ENCODE measurements at places on chromosomes 6 and 20.

DNA sequence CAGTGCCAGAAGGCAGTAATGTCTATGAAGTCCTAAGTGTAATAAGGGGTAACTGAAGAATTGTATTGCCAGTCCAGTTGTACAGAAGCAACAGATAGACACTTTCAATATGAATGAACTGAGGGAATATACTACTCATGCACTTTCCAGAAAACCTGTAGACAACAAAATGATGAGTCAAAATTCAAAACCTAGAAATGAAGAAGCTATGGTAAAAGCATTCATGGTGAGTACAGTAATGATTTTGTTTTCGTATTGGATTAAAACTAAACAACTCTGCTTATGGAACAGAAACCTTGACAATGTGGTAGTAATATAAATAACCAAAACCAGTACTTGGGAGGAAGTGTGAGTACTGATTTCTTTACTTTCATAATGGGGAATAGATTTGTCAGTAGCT, 35.0 kb downstream of the ARMC2 start:
- no peak for DNase-seq

DNA sequence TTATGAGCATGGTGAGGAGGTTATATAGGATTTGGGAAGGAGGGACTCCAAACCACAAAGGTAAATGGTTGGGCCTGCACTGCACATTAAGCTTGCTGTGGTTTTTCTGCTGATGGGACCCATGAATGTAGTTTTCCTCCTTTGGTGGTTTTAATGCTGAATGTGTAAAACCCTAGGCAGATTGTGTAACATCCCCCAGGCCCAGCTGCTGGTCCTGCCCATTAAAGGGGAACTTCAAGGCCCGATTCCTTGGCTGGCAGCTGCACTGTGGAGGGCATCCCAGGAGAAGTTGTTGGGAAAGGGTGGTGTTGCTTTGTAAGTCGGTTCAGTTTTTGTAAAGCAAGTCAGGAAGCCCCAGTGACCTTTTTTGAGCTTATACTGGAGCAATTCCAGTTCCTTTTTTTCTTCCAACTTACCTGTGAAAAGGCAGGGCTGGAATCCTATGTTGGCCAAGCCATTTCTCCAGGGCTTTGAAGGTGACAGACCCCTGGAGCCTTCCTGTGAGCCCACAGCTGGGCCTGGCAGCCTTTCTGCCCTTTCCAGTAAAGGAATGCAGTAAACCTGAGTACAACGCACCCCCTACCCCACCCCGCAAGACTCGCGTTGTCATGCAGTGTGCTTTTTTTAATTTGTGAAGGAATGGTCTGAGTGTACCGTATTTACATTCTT, 43.1 kb upstream of the NAA20 start:
- no peak for DNase-seq

DNA sequence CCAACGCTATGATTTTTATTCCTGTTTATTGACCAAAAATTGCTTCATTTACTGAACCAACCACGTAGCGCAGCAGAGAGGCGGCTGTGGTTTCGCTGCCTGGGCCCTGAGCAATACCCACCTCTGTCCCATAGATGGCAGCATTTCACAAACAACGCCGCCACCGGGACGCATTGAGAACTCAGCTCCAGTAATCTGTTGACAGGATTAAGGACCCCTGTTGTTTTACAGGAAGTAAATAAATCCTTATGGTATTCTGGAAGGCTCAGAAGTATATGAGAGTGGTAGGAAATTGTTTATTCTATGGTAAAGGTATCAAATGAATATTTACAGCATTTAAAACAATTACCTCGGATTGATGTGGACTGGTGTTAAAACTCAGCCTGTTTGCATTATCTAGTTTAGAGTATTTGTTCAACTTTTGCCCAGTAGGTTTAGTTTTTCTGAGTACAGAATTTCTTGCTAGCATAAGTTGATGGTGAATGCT, 547.9 kb upstream of the SLC35B3 start:
- peak; percentile 22 for DNase-seq

DNA sequence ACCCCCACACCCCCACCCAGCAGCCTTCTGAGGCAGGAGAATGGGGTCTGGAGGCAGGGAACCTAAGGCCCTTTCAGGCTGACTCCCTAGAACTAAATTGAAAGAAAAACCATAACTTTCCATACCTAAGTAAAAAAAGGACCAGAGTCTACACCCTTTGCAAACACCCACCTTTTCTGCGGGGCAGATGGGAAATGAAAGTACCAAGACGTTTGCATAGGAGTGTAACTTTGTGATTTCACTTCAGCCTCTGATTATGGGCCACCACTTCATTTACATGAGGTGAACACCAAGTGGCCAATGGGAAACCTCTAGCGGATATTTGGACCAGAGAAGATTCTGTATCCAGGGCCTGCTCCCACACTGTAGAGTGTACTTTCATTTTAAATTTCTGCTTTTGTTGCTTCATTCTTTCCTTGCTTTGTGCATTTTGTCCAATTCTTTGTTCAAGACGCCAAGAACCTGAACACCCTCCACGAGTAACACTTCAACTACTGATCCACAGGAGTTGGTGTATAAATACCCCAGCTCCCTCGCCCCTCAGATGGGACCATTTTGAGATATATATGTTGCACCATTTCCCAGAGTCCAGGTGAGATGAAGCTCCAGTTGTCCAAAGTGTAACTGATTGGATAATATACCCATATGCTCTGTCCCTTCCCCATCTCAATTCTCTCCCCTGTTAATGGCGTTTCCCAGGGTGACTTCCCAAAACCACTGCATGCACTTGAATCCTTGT, 18.9 kb upstream of the SRSF6 start:
- DNase-seq, result no peak

DNA sequence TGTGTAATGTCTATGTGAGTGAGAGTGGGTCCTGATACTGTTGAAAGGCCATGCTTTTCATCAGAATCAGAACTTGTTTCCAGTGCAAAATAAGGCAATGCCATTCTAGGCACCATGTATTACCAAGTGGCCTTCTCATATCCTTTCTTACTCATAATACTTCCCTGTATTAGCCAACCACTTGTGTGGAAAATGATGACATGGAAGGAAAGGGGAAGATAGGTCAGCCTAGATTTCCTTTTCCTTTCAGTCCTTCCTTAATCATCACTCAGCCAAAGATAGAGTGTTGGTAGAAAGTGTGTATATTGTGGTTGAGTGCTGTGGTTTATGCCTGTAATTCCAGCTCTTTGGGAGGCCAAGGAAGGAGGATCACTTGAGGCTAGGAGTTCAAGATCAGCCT, 158.6 kb upstream of the PREP start:
- DNase-seq, result no peak

DNA sequence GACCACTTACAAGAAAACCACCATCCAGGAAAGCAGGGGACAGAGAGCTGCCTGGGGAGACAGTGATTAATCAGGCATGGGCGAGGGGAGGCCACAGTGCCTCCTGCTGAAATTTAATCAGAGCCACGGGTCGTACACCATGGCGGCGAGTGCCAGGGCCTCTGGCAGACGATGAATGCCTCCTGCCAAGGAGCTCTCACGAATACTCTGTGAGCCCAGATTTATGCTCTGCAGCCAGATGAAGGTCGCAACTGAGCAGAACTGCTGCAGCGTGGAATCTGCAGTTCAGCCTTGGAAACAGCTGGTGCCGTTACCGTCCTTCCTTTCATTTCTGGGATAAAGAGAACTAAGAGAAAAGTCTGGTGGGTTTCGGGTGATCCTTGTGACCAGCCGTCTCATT, 85.6 kb downstream of the BFSP1 start:
- DNase-seq, result no peak

DNA sequence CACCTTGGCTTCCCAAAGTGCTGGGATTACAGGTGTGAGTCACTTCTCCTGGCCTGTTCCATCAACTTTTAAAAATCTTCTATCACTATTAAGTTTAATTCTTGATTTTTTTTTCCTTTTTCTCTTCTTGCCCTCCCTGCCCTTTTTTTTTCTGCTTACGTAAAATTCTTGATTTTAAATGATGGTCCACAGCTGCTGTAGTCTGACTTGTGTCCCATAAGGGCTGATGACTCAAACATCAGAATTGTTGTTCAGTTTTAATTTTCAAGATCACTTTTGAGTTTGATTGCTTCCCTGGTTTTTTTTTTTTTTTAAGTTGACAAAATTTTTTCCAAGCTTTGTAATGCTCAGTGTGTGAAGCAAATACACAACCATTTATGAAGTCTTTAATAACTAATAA, 61.9 kb downstream of the CBFA2T2 start:
- no peak for DNase-seq

GRCh38 chr20:45647441-45648050, 16.5 kb upstream of the WFDC9 start:
- no peak for DNase-seq

- DNase-seq, result no peak
Measured at GRCh38 chr6:77930952-77931351, 278.1 kb downstream of the MEI4 start.

DNA sequence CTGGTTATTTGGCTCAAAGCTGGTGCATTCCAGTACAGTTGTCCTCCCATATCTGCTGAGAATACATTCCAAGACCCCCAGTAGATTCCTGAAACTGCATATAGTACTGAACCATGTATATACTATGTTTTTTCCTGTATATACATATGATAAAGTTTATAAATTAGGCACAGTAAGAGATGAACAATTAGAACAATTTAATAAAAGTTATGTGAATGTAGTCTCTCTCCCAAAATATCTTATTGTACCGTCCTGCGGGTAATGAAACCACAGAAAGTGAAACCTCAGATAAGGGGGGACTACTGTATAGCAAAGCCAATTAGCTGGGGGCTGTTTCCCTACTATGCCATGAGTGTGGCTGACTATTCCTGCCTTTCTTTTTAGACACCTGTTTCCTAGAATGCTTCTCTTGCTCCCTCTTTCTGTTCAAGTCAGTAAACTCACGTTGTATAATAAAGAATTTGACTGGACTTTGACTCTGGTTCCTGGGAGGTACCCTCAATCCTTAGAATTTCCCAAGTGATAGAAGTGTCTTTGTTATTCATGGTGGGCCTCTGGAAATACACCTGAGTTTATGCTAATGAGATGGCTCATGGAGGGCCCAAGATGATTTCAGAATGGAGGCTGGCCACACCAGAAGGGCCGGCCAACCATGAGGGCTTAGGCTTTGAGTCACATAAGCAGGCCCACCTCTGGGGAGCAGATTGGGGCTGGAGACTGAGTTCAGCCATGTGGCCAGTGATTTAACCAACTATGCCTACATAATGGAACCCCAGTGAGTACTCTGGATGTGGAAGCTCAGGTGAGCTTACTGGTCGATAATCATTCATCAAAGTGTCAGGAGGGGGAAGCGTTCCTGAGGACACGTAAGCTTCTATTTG, 689 bp upstream of the BLOC1S5 start:
- no peak for DNase-seq

DNA sequence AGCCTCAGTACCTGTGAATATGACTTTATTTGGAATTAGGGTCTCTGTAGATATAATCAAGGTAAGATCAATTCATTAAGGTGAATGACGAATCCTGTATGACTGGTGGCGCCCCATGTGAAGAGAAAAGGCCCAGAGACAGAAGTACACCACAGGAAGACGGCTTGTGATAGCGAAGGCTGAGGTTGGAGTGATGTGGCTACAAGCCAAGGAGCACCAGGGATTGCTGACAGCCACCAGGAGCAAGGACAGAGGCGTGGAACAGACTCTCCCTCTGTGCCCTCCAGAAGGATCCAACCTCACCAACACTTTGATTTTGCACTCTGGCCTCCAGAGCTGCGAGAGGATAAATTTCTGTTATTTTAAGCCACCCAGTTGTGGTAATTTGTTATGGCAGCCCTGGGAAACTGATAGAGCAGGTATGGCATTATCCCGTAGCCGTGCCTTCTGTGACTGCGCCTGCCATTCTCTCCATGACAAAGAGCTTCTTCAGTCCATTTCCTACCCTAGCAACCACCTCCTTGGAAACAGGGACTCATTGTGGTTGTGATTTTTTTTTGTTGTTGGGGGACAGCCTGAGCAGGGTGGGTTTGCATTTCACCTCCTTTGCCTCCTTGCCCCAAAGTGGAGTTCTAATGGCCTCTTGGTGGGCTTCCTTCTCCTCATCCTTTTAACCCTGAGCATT, 29.6 kb downstream of the PTK7 start:
- no peak for DNase-seq

DNA sequence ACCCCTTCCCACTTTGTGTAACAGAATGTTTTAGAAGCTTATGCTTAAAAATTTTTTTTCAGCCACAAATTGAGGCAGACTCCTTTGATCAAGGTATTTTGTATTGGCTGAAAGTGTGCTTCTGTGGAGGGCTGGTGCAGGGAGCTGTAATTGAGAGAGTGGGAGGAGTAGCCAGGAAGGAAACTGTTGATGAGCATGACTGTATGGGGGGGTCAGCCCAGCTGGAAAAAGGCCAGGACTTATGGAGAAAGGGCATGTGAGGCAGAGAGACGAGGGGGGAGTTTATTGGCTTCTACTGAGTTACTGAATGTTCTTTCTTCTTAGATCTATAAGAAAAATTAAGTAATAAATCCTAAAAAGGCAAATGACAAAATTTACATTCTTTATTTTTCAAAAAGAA, 13.4 kb downstream of the RFPL4B start:
- DNase-seq, result peak; percentile 32

- no peak for DNase-seq
Measured at GRCh38 chr6:1952740-1953360, 292.6 kb downstream of the GMDS start.

DNA sequence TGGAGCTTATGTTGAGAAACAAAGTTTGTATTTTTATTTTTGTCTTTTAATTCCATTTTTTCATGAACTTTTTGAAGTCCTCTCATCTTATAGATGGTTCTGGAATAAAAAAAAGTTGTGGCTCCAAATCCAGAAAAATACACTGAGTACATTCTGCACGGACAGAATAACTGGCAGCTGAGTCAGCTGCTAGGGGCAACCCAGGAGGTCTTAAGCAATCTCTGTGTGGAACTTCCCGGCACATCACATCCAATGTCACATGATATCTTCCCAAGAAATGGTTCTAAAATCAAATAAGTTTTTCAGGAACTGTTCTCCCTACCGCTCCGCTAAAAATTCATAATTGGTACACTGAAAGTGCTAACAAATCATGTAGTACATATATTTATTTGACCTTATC, 29.8 kb downstream of the SLC13A3 start:
- no peak for DNase-seq

DNA sequence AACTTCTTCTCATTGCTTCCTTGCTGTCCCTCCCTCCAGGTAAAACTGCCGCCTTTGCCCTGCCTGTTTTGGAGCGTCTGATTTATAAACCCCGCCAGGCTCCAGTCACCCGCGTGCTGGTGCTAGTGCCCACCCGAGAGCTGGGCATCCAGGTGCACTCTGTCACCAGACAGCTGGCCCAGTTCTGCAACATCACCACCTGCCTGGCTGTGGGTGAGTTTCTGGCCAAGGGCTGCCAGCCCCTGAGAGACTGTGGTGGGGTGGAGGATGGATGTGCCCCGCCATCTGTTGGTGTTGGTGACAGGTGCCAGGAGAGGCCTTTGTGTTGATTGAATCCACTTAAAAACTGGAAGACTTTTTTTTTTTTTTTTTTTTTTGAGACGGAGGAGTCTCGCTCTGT, 9.5 kb downstream of the DDX27 start:
- DNase-seq, result no peak

- DNase-seq, result no peak
Measured at GRCh38 chr6:164897523-164898235, 411.7 kb downstream of the C6orf118 start.

DNA sequence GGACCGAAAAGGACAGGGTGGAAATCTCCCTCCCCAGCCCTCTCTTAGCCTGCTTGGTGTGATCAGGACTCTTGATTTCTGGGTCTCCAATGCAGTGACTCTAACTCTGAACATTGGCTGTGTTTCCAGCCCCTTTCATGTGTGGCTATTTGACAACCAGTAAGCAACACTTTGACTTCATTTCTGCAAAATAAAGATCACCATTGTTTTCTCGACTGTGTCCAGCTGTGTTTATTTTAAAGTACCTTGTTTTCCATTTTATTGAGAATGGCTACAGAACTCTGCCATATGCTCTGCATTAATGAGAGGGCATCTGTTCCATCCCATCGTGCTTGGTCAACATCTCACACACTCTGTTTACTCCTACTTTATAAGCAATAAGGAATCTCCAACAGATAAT, 60.9 kb upstream of the TAGAP start:
- no peak for DNase-seq
